ENCODE measurements at places on chromosomes 13 and 19. TPM values are rescaled to one million over a fixed set of nuclear protein-coding genes. Genes with fewer than 3 reads are reported as not detected.

XPO4 gene
- 19.0 TPM for total RNA-seq

IZUMO2 gene
- not detected for total RNA-seq

ZNF865 gene
- 5.1 TPM for total RNA-seq

NLRP12 gene
- not detected for total RNA-seq

SIGLEC14 gene
- total RNA-seq, result not detected

CEACAM21 gene
- total RNA-seq, result not detected

GPR12 gene
- not detected for total RNA-seq

ZNF132 gene
- total RNA-seq, result 11.7 TPM

SIGLEC5 gene
- total RNA-seq, result not detected

KLF5 gene
- 3.5 TPM for total RNA-seq

YJEFN3 gene
- 0.26 TPM for total RNA-seq
